ENCODE measurements at places on chromosomes 13 and 19.

- DNase-seq: no peak
These were observed 966 bp downstream of the JUNB start for GRCh38 chr19:12792051-12792852.

- no peak for DNase-seq
These were observed 421 bp upstream of the KLF5 start for GRCh38 chr13:73058432-73058735.

DNA sequence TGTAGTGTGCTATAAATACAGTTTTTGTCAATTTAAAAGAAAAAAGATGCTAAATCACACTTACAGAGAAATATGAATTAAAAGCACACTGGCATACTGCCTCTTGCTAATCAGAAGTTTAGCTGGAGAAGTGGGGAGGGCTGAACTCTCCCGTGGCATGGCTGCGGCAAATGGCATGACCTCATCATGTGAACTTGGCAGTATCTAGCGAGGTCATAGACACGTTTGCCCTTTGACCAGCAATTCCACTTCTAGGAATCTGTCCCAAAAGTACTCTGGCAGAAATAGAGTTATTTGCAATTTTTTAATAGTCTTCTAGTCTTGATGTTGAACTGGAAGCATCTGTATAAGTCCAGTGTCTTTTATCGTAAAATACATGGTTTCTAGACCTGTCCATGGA lies 42.0 kb upstream of the MCF2L start:
- DNase-seq: no peak

DNA sequence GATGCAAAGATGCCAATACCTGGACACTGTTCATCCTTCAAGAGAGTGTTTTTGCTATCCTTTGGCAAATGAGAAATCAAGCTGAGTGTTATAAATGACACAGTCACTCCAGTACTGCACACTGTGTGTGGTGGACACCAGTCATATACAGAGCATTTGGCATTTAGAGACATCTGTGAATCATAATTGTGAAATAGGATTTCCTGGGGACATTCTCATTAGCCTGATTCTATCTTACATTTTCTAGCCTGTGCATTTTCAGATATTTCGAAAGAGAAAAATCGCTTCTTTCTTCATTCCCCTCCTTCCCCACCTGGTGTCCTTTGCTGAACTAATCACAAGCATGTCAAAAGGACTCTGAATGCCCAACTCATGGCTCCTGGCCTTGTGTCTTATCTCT lies 781.0 kb upstream of the ARGLU1 start:
- no peak for DNase-seq

All from AG20443 (cell line).